IPS DF 19.7 (cell line): ENCODE measurements at places on chromosomes 12 and 14.

GRCh38 chr12:99920353-99920960, 64.3 kb downstream of the ANKS1B start:
- no peak for DNase-seq

DNA sequence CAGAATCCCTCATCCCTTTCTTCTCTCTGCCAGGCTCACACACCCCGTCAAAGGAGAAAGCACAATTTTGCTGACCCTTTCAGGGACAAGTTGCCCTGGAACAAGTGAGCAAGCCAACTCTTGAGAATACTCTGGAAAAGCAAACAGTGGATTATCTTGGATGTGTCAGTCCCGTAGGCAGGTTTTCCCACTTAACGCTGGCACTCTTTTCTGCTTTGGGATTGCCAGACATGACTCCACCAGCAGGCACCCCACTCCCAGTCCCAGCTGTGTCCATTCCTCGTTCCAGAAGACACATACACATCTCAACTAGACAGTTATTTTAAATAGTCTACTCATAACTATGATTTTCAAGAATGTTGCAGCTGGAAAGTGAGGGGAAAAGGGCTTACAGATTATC, 145.5 kb upstream of the CDKN3 start:
- DNase-seq, result no peak

DNA sequence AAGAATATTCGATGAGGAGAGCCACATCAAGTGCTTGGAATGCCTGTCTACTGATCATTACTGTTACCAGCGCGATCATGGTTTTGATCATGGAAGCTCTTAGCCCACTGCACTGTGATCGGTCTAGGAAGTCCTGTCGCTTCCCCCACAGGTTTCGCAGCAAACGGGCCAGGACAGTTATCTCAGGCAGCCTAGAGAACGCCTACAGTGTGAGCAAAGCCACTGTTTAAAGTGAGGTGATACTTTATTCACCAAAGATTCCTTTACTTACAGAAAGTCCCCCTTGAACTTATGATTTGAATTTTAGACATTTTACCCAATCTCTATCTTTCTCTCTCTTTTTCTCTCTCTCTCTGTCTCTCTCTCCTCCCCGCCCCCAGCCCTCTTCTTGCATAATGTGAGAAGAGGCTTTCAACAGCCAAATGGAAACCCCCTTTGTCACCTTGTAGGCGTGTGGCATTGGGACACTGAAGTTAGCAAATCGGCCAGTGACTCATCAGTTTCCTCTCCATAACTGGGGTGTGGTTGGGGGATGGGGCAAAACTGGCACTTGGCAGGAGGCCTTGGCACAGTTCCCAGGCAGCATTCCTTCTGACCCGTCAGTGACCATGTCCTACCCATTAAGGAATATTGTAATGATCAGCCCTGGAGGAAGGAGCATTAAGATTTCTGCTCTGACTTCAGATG, 214.8 kb downstream of the CHST11 start:
- no peak for DNase-seq

DNA sequence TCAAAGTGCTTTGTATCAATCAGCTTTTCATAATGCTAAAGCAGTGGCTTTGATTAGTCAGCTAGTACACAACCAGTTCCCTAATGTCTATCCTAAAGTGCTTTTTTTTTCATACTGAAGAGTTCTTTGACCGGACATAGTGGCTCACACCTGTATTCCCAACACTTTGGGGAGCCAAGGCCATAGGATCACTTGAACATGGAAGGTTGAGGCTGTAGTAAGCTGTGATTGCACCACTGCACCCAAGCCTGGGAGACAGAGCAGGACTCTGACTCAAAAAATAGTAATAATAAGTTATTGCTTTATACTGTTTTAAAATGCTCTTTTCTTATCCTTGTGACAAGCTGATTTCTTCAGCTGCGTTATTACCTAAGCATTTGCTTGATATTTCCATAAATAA, 154.6 kb upstream of the AEBP2 start:
- DNase-seq, result no peak

GRCh38 chr12:45585522-45586230, 143.8 kb upstream of the ARID2 start:
- no peak for DNase-seq

GRCh38 chr12:106249411-106250135, 1.8 kb upstream of the CKAP4 start:
- DNase-seq, result no peak

DNA sequence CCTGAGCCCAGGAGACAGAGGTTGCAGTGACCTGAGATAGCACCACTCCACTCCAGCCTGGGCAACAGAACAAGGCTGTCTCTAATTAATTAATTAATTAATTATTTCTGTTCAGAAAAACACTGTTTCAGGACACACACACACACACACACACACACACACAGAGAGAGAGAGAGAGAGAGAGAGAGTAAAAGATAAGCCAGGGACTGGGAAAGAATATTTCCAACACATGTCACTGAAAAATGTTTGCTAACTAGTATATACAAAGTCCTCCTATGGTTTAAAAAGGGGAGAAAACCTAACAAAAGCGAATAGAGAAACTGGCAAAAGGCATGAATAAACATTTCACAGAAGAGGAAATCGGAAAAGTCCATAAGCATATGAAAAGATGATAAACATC, 18.1 kb upstream of the LRIG3 start:
- DNase-seq, result no peak

DNA sequence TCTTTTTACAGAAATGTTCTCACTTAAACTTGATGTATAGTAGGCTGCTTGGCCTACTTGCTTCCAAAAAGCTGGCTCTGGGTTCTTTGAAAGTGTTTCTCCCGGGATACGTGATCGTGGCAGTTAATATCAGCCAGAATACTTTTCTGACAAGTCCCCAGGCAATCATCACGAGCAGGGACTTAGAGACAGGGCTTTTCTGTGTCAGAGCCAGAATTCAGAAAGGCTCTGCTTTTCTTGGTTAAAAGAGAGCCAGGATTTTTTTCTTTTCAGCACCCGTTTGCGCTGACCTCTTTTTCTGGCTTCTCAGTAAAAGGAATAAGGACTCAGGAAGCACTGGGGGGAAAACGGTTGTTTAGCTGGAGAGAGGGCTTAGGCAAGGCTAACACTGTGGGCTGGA, 57.8 kb upstream of the ARHGAP5 start:
- DNase-seq, result no peak

DNA sequence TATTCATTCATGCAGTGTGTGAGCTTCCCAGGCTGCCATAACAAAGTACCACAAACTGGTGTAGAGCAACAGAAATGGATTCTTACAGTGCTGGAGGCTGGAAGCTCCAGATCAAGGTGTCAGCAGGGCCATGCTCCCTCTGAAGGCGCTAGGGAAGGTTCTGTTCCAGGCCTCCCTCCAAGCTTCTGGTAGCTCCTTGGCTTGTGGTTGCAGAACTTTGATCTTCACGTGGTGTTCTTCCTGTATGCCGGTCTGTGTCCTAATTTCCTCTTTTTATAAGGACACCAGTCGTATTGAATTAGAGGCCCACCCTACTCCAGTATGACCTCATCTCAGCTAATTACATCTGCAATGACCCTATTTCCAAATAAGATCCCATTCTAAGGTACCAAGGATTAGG, 3.1 kb downstream of the OTUB2 start:
- DNase-seq, result no peak

- no peak for DNase-seq
These were observed 468.0 kb upstream of the PRICKLE1 start for GRCh38 chr12:43057566-43057965.

DNA sequence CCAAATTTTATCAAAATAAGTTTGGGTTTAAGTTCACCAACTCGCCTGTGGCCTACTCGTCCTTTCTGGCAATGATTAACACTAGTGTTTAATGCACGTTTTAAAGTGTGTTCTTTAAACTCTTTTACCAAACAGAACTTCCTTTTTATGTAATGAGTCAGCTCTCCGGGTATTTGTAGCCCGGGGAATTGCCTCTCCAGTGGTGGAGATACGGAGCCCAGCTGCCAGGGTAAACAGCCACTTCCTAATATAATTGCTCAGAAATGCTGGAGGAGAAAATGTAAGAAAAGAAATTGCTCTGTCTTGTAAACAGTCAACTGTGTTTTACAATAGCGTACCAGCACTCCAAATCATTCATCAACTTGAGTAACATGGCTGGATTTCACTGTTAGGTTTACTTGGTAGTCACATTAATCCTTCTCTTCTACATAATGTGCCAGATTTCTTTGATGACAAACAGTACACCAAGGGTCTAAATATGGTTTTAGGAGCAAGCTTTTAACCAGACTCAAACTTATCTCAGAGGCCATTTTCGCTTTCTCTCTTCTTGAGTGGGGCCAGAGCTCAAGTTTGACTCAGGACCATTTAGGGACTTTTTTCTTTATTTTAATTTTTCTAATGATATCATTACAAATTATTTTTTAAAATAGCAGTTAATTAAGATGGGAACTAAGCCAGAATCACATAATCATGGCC, 101.2 kb upstream of the SLC38A2 start:
- no peak for DNase-seq

GRCh38 chr12:6148061-6148460, 23.6 kb upstream of the VWF start:
- DNase-seq, result no peak

GRCh38 chr14:102079700-102079979, 7.2 kb downstream of the HSP90AA1 start:
- no peak for DNase-seq

DNA sequence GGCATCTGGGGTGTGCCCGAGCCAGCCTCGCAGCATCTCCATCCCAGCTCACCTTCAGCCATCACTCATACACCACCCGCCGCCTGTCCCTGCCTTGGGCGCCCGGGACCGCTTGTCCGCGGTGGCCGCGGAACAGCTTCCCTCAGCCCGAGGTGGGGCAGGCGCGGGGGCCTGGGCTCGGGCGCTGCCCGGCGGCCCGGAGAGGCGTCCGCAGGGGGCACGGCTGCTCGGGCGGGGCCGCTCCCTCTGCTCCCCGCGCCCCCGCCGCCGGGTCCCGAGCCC, 430 bp downstream of the SLC41A2 start:
- no peak for DNase-seq

- DNase-seq, result no peak
These were observed 342.3 kb downstream of the ZFP36L1 start for GRCh38 chr14:68450391-68451120.
